ENCODE measurements at places on chromosomes 4 and X.

GRCh38 chrX:28273736-28274135 lies 292.5 kb upstream of the DCAF8L1 start:
- DNase-seq: no peak

GRCh38 chr4:74886484-74886883 lies 46.4 kb upstream of the PARM1 start:
- DNase-seq: no peak

DNA sequence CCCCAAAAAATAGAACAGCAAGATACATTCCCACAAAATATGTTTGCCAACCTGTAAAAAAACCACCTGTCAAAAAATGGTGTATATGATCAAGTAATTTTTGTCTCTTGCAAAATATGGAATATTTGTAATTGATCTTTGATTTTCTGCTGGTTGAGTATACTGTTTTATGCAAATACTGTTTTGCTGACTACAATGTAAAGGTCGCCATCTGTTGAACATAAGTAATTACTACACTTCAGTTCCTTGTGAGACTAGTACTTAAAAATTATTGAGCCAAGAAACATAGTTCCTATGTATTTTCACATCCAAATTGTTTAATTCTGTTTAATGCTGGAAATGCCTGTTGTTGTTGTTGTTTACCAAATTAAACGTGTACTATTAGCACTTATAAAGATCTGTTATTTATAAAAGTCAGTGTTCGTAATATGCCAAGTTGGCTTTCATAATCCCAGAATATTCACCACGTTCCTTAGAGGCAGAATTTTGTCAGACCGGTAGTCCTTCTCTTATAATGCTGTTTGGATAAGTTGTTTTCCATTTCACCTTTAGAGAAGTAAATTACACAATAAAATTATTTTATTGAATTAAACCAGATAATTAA lies 144.2 kb downstream of the PDLIM5 start:
- no peak for DNase-seq

DNA sequence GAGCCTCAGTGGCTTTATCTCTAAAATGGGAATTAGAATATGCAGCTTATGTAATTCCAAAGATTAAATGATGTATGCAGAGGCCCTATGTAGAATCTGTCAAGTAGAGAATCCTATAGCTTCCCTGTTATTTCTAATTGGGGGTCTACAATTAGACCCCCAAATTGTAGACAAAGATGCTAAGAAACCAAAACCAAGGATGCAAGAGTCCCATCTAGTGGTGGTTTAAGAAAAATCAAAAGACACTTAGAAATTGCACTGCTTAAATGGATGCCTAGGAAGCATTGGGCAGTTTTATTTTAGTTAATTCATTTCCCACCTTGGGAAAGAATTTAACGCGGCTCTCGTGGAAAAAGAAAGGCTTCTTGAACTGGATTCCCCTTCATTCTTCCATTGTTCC lies 115.2 kb downstream of the GABRA2 start:
- DNase-seq: no peak

DNA sequence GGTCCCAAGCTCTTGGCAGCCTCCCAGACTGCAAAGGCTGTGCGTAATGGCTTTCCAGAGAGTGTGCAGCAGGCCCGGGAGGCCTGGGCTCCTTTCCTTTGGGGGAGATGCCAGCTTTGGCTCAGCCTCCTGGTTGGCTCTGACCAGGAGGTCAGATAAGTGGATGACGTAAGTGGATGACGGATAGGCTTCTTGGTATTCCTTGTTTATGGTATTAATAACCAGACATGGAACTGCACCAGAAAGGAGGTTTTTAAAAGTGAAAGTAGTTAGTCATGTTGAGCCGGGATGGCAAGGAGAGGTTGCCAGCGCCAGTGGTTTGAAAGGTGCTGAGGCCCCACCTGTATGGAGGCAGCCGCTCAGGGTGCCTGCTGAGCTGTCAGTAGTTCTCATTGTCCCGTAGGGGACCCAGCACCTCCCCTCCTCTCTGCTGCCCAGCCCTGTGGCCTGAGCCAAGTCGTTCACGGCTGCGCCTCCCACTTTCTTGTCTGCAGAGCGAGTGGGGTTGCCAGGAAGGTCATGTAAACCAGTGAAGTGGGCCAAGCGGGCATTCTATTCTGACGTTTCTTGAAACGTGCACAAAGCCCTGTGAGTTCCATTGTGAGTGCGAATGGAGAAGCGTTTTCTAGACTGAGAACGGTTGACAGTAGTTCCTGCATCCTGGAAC lies 28.7 kb upstream of the STOX2 start:
- no peak for DNase-seq

- DNase-seq: no peak
Observed at GRCh38 chrX:12496343-12496742, 294.9 kb upstream of the PRPS2 start.

GRCh38 chrX:87434618-87435017 lies 83.0 kb upstream of the KLHL4 start:
- DNase-seq: no peak

DNA sequence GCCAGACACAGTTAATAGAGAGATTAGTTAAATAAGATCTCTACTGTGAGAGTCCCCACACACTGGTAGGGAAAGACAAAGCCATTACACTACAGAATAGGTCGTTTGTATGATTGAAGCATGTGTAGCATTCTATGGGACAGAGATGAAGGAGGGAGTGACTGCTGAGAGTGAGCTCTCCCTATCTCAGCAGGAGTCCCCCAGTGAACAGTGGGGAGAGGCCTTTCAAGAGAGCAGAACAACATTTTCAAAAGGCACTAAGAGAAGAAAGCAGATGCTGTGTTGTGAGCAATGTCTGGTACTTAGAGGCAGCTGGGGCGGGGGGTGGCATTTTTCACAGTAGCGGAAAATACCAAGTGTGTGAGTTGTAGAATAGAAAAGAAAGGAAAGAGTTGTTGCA lies 413.6 kb downstream of the AFF2 start:
- no peak for DNase-seq

DNA sequence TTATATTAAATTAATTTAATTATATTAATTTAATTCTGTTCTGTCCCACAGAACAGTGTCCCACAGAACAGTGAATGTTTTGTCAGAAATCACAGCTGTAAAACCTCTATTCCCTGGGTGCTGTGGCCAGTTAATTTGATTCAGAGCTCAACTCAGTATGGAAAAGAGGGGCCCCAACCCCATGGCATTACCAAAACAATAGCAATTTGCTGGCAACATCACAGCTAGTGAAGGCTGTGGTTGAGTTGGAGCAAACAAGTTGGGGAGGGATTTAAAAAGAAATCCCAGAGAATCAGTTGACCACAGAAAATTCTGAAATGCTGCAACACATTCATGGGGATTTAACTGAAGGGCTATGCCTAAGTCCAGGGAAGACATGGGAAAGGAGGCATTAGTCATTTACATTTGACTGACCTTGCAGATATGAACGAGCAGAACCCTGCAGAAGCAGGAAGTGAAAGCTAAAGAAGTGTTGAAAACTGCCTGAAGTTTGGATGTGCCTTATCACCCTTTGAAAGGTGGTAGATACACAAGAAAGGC lies 30.1 kb downstream of the PDHA2 start:
- DNase-seq: no peak

GRCh38 chrX:136747003-136747986 lies 33.4 kb downstream of the ARHGEF6 start:
- DNase-seq: no peak

- DNase-seq: no peak
Observed at GRCh38 chr4:55074386-55074785, 51.0 kb downstream of the KDR start.

- no peak for DNase-seq
Observed at GRCh38 chr4:146159384-146160058, 16.0 kb upstream of the LSM6 start.

DNA sequence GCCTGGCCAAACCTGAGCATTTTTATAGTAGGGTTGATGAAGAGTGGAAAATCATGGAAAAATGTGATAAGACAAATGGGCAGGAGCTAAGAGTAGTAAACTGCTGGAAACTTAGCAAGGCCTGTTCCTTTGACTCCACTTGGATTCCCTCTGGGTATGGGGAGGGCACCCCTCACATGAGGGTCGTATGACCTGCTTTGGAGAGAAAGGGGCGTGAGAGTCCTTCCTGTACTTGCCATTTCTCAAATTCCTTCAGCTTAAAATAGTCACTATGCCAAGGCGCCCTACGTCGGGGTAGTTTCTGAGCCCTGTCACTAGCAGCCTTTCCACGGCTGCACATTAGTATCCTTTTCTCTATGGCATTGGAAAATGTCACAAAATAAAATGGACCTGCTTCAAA lies 49.1 kb downstream of the GPRIN3 start:
- no peak for DNase-seq

DNA sequence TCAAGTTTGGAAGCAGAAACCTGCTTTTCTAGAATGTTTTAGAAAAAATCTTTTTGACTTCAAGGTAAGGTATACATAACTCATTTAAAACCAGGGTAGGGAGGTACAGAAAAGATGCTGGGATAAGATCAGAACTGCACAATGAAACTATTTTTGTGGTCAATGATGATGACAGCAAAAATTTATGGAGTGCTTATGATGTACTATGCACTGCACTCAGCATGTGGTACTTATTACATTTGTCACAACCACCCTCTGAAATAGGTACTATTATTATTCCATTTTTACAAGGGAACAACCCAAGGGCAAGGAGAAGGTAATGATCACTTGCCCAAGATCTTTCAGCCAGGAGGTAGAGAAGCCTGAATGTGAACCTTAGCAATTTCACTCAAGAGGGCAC lies 8.0 kb downstream of the GPM6B start:
- DNase-seq: no peak

DNA sequence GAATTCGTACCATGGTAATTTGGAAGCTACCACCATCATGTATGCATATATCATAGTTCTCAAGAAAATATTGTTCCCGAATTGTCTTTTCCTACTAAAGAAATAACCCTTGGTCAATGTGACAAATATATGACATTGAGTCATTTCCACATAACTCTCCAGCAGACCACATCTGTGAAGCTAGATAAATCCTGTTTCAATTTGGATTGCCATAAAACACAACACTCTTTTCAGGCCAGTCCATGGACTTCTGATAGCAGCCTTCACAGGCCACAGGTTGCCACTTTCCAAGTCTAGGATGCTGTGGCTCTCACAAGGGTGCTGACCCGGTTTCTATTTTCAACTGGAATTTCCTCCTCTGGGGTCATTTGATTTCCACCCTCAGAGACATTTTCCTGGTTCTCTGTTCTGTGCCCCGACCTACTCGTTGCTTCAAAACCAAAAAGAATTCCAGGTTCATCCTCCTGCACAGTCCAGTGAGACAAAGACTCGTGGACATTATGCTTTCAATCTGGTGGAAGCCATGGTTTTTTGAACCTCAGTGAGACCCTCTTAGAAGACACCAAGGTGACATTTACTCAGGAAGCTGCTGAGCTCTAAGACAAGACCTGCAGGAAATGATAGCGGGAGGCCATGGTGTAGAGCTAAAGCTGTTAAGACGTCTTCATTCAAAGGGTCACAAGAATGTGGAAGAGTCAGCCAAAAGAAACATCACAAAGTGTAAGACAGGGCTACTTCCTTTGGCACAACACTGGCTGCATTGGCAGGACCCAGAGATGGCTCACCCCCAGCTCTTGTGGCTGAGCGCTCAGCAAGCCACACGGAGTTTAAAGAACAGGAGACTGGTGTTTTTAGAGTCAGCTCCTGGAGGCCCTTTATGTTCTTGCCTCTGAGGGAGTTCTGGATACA lies 119.8 kb downstream of the AMELX start:
- no peak for DNase-seq

DNA sequence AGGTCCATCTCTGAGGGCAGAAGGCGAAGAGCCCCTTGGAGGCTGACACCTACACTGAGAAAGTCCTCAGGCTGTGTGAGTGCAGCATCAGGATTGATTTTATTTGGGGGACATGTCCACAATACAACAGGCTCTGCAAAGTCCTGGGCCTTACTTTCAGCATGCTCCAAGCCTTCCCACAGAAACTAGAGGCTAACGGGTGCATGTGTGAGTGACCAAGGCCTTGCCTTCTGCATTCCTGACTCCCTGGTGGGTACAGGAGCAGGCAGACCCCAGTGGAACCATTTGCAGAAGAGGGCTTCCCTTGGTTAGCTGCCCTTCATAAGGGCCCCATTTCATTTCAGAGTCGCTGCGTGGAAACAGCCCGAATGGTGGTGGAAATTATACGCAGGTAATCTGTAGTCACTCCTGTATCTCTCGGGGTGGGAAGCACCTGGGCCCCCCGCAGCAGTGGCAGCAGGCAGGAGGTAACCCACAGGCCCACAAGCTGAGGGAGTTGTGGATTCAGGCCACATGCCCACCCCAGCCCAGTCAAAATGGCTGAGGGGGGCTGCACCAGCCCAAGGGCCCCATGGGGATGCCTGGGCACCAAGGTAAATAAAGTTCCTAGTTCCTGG lies 37.7 kb downstream of the NSG1 start:
- DNase-seq: no peak

- DNase-seq: no peak
Observed at GRCh38 chrX:5586726-5587125, 641.9 kb downstream of the NLGN4X start.

DNA sequence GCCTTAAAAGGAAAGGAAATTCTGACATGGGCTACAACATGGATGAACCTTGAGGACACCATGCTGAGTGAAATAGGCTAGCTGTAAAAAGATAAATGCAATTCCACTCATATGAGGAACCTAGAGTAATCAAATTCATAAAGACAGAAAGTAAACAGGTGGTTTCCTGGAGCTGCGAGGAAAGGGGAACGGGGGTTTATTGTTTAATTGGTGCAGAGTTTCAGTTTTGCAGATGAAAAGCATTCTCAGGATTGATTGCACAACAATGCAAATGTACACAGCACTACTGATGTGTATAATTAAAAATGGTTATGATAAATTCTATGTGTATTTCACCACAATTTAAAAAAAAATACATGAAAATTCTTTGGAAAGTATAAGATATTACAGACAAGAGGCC lies 24.0 kb downstream of the PLRG1 start:
- DNase-seq: no peak

DNA sequence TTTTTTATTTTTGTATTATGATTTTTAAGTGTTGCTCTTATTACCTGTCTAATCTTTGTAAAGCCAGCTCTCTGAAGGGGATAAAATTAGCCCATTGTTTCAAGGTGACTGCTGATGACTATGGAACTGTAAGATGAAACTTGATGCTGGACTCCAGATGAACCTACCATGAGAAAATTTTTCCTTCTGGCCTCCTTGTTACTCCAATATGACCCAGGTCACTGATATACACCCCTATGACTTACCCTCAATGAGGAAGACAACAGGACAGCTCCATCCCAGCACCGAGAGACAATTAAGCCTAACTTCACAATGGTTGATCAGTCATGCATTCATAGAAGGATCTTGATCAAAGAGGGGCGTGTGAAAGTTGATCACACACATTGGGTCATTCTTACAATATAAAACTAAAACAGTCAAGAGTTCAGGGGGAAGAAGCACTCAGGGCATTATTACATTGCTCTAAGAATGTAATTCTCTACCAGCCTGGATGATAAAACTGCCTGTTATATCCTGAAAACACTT lies 230.8 kb upstream of the AGTR2 start:
- DNase-seq: no peak

GRCh38 chrX:107716816-107717700 lies 58.5 kb downstream of the TSC22D3 start:
- DNase-seq: peak; percentile 55
